ENCODE measurements at places on chromosomes 6 and 20.
A peak's percentile ranks its signal among the peaks of the same experiment; 100 is the strongest.

DNA sequence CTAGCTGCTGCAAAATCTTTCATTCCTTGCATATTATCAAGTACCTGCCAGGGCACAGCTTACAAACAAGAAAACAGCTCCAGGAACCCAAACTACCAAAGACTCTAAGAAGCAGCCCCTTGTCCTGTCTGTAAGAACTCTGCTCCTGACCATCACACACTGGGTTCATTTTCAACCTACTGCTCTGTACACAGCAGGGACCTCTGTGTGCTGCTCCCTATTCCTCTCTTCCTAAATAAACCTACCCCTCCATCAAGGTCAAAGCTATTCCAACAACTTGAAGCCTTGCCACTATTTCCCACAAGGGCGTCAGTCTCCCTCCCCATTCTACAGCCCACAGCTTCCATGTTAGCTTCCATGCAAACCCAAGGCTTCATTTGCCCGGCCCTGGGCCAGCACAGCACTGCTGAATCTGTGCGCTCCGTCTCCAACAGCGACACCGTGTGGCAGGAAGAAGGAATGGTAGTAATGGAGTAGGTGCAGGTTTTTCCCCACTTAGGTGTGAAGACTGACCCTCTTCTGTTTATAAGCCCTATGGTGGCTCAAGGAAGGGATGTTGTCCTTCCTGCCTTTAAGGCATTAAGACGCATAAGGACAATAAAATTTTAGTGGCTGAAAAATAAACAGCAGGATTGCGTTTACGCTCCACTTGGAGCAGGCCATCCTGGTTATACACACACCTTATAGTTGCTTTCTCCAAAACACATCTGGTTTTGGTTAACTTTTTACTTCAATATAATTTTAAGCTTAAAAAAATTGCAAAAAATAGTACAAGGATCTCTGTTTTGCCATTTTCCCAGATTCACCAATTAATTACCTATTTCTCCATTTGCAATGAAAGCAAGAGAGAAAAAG is 115.2 kb upstream of the NXT1 start:
- DNase-seq = peak; percentile 78

DNA sequence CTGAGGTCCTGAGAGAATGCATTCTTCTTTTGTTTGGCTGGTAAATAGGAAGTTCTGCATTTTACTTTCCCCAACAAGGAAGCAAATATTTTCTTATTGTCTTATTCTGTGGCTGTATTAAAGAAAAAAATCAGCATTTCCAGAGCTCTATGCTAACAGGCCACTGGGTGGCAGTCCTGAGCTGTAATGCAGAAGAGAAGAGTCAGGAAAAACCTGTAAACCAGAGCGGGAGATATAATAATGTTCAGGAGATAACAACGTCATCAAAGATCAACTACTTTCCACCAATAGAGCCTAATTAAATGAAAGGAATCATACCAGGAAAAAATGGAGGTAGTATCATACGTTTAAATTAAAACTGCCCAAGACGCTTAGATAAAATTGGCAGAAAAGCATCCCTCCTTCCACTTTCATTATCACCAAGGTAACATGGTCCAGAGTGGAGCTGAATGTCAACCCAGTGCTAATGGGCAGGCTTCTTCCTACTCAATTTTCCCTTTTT is 55.6 kb upstream of the CARMIL1 start:
- peak; percentile 56 for DNase-seq

GRCh38 chr6:2149361-2150006 is 95.9 kb downstream of the GMDS start:
- DNase-seq = no peak

- DNase-seq = no peak
These were observed 9.6 kb upstream of the BEND3 start for GRCh38 chr6:107124934-107125348.

DNA sequence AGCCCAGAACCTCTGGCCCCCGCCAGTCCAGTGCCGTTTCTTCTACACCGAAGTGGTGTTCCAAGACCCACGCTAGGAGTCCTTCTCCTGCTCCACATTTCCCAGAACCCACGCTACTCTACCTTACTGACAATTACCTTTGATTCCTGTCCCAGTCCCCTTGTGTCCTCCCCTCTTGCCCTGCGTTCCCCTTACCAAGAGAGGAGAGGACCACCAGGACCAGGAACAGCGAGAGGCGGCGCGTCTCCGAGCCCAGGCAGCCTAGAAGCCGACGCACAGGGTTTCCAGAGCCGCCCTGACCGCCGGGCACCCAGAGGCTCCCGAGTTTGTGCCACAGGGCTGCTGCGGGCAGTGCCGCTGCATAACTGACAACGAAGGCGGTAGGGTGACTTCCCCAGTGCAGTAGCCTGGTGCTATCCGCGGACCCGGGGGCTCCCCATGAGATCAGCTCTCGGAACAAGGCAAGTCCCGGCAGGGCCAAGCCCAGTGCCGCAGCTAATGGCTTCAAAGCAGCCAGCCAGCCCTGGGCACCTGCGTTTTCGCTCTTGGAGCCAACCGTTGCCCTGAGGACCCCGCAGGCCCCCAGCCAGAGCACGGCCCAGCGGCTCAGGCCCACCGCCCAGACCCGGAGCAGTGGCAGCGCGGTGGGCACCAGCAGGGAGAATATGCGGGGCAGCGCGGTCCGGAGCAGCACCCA is 512 bp downstream of the TAP1 start:
- DNase-seq = peak; percentile 43

Measured in CD14-positive monocyte (primary cell).